ENCODE measurements at places on chromosomes 11 and 22.

DNA sequence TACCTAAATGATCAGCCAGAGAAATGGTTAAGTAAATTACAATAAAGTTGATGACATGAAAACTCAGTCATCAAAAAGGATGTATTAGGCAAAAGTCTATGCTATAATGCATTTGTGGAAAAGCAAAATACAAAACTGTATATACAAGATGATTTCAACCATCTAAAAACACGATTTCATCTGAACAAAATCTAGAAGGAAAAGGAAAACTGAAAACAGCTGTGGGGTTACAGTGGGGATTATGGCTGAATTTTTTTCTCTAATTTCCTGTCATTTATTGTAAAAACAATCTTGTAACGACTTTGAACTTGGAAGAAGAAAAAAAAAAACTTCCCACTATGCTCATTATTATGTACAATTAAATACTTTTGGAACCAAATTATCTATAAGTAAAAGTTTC, 30.3 kb downstream of the CHEK2 start:
- DNase-seq, result no peak

GRCh38 chr11:60389279-60389910, 6.9 kb upstream of the MS4A14 start:
- no peak for DNase-seq

DNA sequence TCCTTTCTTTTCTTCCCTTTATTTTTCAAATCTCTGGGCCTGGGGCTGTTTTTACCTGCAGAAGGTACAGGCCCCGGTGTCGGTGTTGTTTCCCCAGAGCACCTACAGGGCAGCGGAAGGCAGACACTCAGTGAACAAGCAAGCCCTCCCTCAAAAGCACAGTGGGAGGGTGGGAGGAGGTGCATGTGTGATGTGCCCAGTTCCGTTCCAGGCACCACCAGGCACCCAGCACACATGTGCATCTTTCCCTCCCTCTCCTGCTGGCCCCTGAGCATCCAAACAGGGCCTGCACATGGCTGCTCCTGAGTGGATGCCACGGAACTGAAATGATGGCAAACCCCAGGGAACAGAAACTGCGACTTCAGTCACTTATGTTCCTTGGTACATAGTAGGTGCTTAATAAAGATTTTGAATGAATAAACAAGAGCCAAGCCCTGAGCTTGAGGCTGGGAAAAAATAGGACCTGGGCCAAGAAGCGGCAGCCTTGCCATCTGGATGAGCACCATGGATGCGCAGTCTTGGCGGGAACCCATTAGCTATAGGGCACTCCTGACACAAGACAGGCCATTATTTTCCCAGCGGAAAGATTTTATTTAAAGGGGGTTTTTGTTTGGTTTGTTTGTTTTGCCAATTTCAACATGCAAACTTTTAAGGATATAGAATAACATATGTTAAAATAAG, 47.8 kb downstream of the ARRB1 start:
- DNase-seq, result no peak

DNA sequence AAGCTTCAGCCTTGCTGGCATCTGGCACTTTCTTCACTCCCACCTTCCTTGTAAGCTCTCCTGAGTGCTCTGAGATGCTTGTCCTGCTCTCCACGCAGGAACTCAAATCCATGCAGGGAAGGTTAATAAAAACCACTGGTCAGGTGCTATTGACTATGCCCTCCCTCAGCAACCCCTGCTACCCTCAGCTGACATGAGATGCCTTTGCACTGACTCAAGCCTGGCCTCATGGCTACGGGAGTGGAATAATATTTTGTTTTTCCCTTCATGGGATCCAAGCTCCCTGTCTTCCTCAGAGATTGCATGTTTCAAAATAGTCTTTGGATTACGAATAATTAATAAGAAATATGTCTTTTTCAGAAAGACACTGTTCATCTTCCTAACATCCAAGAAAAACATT, 31.7 kb upstream of the ABCC8 start:
- peak; percentile 11 for DNase-seq

DNA sequence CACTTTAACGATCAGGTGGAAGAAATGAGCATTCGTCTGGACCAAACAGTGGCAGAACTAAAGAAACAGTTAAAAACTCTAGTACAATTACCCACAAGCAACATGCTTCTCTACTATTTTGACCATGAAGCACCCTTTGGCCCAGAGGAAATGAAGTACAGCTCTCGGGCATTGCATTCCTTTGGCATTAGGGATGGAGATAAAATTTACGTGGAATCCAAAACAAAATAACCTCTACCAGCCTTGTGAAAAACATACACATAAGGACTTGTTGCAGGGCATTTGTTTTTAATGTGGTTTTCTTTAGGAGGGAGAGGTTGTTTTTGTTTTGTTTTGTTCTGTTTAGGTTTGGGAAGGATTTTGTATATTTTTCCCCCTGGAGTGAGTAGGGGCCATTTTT, 14.2 kb upstream of the TECTA start:
- DNase-seq, result peak; percentile 63

- DNase-seq, result peak; percentile 89
Measured at GRCh38 chr11:112655371-112655770, 305.8 kb upstream of the NCAM1 start.

DNA sequence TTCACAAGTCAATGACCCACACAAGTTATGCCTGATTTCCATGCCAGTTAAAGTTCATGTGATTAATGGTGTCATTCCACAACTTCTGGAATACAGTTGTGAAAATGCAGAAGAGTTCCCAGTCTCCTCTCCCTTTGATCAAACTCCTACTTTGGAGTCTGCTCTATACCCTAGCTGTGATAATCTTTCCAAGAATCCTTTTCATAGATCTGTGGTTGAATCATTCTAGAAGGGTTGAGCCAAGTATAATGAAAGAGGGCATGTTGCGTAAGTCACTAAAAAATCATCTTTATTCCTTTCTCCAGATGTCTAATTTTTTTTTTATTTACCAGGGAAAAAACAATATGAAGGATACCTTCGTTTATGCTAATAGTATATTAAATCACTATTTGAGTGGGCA, 89.7 kb upstream of the CARD18 start:
- DNase-seq, result peak; percentile 66

DNA sequence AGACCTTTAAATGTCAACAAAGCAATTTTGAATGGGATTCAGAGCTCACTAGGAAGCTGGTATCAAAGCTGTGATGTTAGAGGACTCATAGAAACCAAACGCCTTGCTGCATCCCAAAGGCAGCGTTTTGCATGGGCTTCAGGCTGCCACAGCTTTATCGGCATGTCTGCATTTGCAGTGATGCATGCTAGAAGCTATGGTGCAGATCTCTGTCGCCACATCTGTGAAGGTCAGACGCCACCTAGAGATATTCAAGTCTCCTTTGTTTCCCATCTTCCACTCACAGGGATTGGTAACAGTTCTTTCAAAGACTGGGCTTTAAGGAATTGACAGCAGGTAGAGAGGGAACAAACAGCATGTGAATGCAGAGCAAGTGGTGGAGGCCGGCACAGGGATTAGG, 47.8 kb downstream of the NTM start:
- DNase-seq, result no peak

GRCh38 chr11:62644220-62644619, 2.2 kb downstream of the GANAB start:
- no peak for DNase-seq

- DNase-seq, result no peak
Measured at GRCh38 chr11:80146232-80146631, 705.4 kb upstream of the TENM4 start.

DNA sequence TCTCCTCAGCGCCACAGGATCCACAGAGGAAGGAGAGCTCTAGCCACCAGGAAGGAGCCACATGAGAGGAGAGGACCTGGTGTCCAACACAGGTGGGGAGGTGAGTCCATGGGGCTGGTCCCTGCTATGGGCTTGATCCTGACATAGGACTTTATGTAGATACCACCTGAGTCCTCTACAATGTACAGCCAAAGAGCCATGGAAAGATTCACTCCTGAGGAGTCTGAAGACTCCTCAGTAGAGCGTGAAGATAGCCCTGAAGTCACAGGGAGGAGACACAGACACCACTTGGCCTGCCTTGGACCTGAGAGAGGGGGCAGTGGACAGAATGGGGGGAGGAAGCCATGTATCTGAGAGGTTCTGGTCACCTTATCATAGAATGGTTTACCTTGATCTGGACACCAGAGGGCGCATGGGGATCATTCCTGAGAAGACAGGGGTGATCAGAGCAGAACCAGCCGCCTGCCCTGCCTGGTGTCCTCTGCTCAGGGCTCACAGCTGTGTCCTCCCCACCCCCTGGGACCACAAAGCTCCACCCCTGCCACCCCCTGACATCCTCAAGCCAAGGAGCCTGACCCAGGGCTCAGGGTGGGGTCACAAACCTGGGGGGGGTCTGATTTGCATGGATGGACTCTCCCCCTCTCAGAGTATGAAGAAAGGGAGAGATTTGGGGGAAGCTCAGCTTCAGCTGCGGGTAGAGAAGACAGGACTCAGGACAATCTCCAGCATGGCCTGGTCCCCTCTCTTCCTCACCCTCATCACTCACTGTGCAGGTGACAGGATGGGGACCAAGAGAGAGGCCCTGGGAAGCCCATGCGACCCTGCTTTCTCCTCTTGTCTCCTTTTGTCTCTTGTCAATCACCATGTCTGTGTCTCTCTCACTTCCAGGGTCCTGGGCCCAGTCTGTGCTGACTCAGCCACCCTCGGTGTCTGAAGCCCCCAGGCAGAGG, 77.0 kb downstream of the ZNF280B start:
- peak; percentile 60 for DNase-seq

- DNase-seq, result no peak
Measured at GRCh38 chr11:58621586-58622262, 741 bp upstream of the CNTF start.

GRCh38 chr11:128415539-128415938, 171.8 kb downstream of the ETS1 start:
- DNase-seq, result no peak

DNA sequence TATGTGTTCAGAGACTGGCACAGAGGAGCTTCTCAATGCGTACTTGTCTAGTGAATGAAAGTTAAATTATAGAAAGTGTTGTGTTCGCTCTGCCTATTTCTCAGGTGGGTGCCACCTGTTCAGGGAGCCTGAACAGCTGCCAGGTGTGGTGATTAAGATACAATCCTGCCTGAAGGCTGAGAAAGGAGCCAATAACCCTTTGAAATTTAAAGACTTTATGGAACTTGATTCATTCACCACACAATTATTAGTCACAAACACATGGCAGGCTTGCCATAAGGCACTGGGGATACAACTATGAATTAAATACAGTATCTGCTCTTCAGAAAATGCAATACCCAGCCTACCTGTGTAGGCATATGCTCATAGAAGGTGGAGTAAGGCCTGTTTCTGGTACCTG, 92.9 kb upstream of the AMOTL1 start:
- no peak for DNase-seq

- DNase-seq, result no peak
Measured at GRCh38 chr11:60208951-60209350, 26.1 kb upstream of the MS4A6A start.

- no peak for DNase-seq
Measured at GRCh38 chr22:49779853-49780697, 47.6 kb downstream of the BRD1 start.

DNA sequence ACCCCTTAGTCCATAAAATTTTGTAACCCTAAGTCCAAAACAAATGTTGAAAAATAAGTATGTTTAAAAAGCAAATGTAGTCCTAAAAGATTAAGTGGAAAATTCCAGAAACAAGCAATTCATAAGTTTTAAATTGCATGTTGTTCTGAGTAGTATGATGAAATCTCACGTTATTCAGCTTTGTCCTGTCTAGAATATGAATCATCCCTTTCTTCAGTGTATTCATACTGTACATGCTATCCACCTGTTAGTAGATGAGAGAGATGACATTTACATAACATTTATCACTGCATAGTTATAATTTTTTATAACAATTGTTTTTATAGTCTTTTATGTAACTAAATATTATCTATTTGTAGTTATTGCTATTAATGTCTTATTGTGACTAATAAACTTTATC, 622.3 kb upstream of the CHORDC1 start:
- DNase-seq, result no peak

DNA sequence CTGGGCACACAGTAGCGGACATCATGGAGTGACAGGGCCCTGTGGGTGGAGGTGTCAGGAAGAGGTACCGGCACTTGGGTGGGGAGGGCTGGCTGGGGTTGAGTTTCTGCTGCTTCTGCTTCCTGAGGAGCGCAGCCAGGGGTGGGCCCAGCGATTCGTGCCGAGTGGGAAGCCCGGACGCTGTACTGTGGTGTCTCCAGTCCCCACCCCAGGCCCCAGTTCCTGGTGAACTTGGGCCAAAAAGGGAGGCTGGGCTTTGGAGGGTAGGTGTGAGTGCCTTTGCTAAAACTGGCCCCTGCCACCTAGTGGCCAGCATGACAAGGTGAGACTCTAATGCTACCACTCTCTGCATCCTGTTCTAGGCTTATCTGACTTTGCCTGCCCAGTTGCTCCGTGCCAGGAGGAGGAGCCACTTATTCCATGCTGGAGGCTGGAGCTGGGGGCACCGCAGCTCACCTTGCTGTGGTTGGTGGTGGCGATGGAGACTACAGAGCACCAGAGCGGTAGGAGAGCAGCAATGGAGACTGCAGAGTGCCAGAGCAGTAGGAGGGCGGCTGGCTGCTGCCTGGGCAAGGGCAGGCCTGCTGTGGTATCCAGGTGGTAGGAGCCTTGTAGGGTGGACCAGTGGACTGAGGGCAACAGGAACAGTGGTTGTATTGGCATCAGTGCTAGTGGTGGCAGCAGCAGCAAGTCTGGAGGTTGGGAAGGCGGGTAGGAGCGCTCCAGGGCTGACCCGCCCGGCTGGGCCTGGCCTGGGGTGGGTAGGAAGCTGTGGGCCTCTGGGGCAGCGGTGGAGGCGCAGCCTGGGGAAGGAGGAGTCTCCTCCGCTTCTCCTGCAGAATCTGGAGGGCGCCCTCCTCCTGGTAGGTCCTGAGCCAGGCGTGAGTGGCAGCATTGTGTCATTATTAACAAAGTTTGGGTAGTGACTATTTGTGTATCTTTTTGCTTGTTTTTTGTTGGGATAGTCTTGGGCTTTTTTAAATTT, 2.2 kb upstream of the RFPL2 start:
- DNase-seq, result peak; percentile 21

GRCh38 chr11:34158661-34159060, 53.2 kb downstream of the NAT10 start:
- DNase-seq, result no peak

DNA sequence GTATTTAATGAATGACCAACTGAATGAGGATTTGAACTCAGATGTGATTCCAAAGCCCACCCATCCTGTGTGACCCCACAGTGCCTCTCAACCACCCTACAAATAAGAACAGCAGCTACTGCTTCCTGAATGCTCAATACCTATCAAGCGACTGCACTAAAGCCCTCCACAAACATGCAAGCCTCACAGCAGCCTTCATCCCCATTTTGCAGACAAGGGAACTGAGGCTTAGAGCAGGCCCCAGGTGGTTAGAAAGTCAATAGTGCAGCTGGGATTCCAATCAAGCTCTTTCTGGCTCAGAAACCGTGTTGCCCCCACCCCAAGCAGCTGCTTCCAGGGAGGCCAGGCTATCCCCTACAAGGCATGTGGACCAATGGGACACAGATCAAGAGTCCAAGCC, 57.2 kb downstream of the SMCO4 start:
- DNase-seq, result no peak

DNA sequence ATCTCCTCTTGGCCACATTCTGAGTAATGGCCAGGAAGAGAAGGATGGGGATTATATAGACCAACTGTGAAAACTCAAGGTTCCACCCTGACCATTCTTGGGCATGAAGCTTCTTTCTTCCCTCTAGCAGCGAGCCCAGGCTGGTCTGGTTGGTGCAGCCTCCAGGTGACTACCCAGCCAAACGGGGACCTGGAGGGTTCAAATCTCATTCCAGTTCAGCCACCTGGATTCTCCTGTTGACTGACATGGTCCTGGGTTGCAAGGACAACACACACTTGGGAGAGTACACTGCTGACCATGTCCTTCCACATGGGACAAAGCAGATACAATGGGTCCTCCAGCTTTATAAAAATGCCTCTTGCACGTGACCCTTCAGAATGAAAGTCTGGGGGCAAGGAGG, 67.0 kb downstream of the SHANK2 start:
- no peak for DNase-seq

GRCh38 chr22:30582788-30583545, 8.5 kb upstream of the GAL3ST1 start:
- no peak for DNase-seq

Data from EH (cell line).